ENCODE measurements at places on chromosomes 4 and X. TPM values are rescaled to one million over a fixed set of nuclear protein-coding genes. Genes with fewer than 3 reads are reported as not detected.

Gene PIM2
- total RNA-seq: 152 TPM

DNA sequence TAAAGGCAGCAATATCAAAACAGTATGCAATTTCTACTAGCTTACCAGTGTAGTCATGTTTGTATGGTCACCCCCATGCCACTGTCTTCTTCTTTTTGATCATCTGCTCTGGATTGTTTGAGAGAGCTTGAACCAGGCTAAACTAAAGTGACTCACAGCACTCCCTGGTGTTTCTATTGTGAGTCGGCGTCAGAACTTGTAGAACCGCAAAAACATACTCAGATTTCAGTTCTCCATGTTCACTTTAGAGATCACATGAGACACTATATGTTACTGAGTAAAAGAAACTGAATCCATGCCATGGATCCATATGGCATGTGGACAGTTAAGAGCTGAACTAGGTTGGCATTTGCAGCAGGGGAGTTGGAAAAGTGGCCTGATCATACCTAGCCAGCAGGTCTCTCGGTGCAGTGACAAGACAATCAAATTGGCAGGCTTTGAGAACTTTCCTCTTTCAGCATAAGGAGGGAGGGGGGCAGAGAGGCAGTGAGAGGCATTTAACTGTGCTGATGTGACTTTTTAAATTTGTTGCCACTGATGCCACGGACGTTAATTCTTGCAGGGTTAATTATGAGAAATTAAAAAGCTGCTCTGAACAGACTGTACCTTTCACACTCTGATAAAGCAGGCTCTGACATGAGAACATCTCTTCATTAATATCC, 88.4 kb downstream of the AFF2 start:
- no peak for DNase-seq

DNA sequence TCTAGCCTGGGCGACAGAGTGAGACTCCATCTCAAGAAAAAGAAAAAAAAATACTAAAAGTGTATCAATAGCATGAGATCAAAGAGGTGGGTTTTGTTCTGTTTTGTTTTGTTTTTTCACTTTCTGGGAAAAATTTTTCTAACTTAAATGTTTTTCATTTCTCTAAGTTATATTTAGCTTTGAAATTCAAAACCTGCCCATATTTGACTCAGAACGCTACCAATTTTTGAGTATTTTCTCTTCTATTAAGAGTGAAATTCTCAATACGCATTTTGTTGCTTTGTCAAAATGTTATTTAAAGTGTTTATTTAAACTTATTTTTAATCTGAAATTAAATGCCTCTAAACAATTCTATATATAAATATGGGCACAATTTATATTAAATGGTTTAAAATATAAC, 39.6 kb downstream of the GSTCD start:
- no peak for DNase-seq

Gene GASK1B
- not detected for total RNA-seq

Gene S100G
- total RNA-seq: not detected

GRCh38 chrX:40773809-40774208, 38.5 kb upstream of the MED14 start:
- no peak for DNase-seq

Measured in activated CD4-positive, alpha-beta T cell treated with anti-CD3 and anti-CD28 coated beads, Interleukin-2, amount 10 ng/mL, durations not matched to agents 7 days and 5 days (primary cell).